ENCODE measurements at places on chromosomes 5 and 9. TPM values are rescaled to one million over a fixed set of nuclear protein-coding genes. Genes with fewer than 3 reads are reported as not detected.

Gene TNC
- total RNA-seq = 3.4 TPM

DNA sequence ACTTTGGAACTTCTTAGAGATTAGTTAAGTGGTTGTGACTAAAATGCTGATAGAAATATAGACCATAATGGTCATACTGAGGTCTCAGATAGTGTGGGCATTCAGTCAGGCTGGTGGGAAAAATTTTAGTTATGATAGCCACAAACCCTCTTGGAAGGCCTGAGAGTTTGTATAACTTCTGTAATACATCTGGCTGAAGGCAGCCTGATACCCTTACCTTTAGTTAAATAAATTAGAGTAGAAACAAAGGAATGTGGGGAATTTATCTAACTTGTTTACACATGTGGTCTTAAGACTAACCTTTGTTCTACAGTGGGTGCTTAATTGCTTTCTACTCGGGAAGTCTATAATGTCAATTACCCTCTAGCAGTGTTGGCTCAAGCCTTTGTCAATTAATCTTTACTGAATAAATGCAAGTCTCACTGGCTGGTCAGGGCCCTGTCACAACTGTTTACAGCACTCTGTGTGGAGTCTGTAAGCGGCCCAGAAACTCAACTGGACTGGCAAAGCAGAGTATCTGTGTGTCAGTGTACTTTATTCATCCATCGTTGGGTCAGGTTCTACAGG lies 184.0 kb downstream of the FBXO4 start:
- no peaks in the 10 kb centered on the region for H3K4me1 ChIP-seq
- no peak overlapping the region for H3K27ac ChIP-seq
- DNase-seq = no peak
- H3K4me3 ChIP-seq = no peak overlapping the region

GRCh38 chr5:153496835-153497234 lies 6.4 kb downstream of the GRIA1 start:
- H3K27ac ChIP-seq = no peak overlapping the region
- H3K36me3 ChIP-seq = no peaks in the 10 kb centered on the region
- no peaks in the 10 kb centered on the region for H3K4me1 ChIP-seq
- H3K27me3 ChIP-seq = peaks cover 33% of the 10 kb centered on the region
- no peak for DNase-seq

- no peak for DNase-seq
- H3K4me1 ChIP-seq = no peaks in the 10 kb centered on the region
Measured at GRCh38 chr9:37283730-37284325, 138.7 kb upstream of the GRHPR start.

GRCh38 chr9:846852-847251 lies 5.4 kb downstream of the DMRT1 start:
- H3K36me3 ChIP-seq = no peaks in the 10 kb centered on the region
- H3K4me1 ChIP-seq = peaks cover under 1% of the 10 kb centered on the region
- no peak overlapping the region for H3K4me3 ChIP-seq

DNA sequence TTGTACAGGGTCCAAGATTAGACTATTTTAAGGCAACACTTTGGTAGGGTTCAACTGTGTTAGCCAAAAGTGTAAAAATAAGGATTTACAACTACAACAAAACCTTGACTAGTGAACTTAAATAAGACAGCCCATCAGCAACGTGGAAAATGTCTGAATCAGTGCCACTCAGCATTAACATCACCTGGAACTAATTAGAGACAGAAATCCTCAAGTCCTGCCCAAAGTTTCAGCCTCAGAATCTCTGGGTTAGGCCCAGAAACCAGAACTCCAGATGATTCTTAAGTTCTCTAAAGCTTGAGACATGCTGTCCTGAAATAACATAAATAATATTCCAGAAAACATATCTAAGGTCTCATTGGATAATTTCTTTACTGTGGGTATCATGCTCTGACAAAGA lies 118.6 kb downstream of the SEMA6A start:
- H3K4me1 ChIP-seq = peaks cover 31% of the 10 kb centered on the region
- DNase-seq = no peak
- no peaks in the 10 kb centered on the region for H3K27me3 ChIP-seq
- no peaks in the 10 kb centered on the region for H3K36me3 ChIP-seq
- H3K4me3 ChIP-seq = no peak overlapping the region

- H3K4me1 ChIP-seq = no peaks in the 10 kb centered on the region
- H3K4me3 ChIP-seq = no peak overlapping the region
- no peaks in the 10 kb centered on the region for H3K27me3 ChIP-seq
- DNase-seq = no peak
- no peaks in the 10 kb centered on the region for H3K36me3 ChIP-seq
Measured at GRCh38 chr9:102072059-102072764, 333.8 kb upstream of the GRIN3A start.

Measured in left ventricle myocardium inferior (tissue), 1 donor.